ENCODE measurements at places on chromosomes 3 and 15.

DNA sequence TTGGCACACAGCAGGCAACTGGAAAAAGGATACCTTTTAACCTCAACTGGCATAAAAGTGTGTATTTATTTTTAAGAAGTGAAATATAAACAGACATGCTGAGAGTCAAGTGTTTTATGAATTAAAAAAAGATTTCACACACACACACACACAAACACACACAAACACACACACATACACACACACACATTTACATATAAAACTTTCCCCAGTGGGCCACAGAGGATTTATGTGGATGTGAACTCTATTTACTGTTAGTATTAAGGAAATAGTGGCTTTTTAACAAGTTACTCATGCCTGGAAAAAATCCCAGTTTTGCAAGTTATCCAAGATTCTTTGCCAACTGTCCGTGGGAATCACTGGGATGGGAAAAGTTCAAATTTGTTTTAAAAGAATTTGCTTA lies 725.9 kb upstream of the NR2F2 start:
- no peak overlapping the region for H3K4me3 ChIP-seq
- H3K36me3 ChIP-seq = no peaks in the 10 kb centered on the region
- no peaks in the 10 kb centered on the region for H3K4me1 ChIP-seq
- no peak overlapping the region for H3K27ac ChIP-seq

DNA sequence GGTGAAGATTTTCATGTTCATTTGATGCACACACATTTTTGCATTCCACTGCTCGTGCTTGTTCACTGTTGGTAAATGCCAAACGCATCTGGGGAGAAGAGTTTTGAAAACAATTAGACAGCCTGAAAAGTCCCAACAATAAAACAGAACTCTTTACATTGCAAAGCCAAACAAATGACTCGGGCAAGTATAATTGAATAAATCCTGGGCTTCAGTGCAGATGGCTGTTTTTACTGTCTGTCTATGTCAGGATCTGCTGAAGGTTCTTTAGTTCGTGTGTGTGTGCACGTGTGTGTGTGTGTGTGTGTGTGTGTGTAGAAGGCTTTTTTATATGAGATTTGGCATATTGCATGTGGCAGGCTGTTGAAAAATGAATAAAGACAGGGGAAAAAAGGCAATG lies 277.5 kb upstream of the CDIN1 start:
- no peak for DNase-seq
- no peaks in the 10 kb centered on the region for H3K27me3 ChIP-seq
- no peak overlapping the region for H3K4me3 ChIP-seq
- no peaks in the 10 kb centered on the region for H3K36me3 ChIP-seq
- H3K27ac ChIP-seq = no peak overlapping the region
- H3K4me1 ChIP-seq = no peaks in the 10 kb centered on the region

DNA sequence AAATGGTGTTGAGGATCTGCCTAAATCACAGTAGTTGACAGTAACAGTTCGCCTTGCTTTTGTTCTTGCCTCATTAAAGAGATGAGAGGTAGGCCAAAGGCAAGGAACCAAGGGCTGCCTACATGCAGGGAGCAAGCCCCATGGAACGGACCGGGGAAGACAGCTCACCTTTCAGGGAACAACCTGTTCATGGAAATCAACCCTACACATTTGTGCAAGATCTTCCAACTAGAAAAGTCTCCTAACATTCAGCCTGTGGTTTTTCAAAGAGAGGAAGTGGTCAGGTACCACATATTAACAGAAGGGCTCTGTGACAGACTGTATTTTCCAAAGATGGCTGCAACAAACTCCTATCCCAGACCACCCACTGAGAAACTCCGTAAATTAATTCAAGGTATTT lies 1031.8 kb upstream of the NR2F2 start:
- H3K4me1 ChIP-seq = no peaks in the 10 kb centered on the region
- H3K27me3 ChIP-seq = peaks cover 19% of the 10 kb centered on the region
- DNase-seq = no peak
- H3K4me3 ChIP-seq = no peak overlapping the region

- no peak overlapping the region for H3K27ac ChIP-seq
- no peak for DNase-seq
- peaks cover 8% of the 10 kb centered on the region for H3K27me3 ChIP-seq
- no peaks in the 10 kb centered on the region for H3K36me3 ChIP-seq
- no peaks in the 10 kb centered on the region for H3K4me1 ChIP-seq
Observed at GRCh38 chr3:98972720-98973119, 71.2 kb upstream of the DCBLD2 start.

GRCh38 chr3:6273878-6274277 lies 587.0 kb upstream of the GRM7 start:
- H3K27ac ChIP-seq = no peak overlapping the region
- no peaks in the 10 kb centered on the region for H3K36me3 ChIP-seq
- H3K4me1 ChIP-seq = no peaks in the 10 kb centered on the region
- H3K27me3 ChIP-seq = no peaks in the 10 kb centered on the region
- no peak for DNase-seq

GRCh38 chr3:187900993-187901755 lies 155.9 kb upstream of the BCL6 start:
- H3K4me3 ChIP-seq = no peak overlapping the region
- peaks cover 17% of the 10 kb centered on the region for H3K27me3 ChIP-seq
- DNase-seq = no peak
- H3K27ac ChIP-seq = no peak overlapping the region
- H3K36me3 ChIP-seq = no peaks in the 10 kb centered on the region

DNA sequence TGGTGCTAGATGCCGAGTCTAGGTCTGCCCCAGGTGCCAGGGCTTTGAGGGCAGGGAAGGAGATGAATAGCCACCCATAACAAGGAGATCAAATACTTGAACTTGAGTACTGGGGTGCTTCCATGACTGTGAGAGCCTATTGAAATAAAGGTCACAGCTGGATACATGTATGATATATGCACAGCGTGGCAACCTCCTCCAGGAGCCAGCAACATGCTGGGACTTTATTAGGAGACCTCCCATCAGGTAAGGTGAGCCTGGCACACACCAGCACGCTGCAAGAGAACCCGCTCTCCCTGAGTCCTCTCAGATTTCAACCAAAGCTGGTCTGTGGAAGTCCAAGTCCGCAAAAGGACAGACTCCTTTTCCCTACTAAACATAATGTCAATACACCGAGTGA lies 10.5 kb upstream of the HES1 start:
- peaks cover 42% of the 10 kb centered on the region for H3K4me1 ChIP-seq
- H3K27ac ChIP-seq = no peak overlapping the region
- no peak overlapping the region for H3K4me3 ChIP-seq
- no peaks in the 10 kb centered on the region for H3K36me3 ChIP-seq

- H3K4me1 ChIP-seq = peaks cover 47% of the 10 kb centered on the region
- H3K27me3 ChIP-seq = no peaks in the 10 kb centered on the region
- no peak for DNase-seq
- H3K27ac ChIP-seq = no peak overlapping the region
- H3K36me3 ChIP-seq = peaks cover 19% of the 10 kb centered on the region
Observed at GRCh38 chr3:52218454-52218853, 7.0 kb downstream of the TLR9 start.

- no peaks in the 10 kb centered on the region for H3K27me3 ChIP-seq
- DNase-seq = no peak
- H3K27ac ChIP-seq = no peak overlapping the region
Observed at GRCh38 chr3:153897025-153897723, 224.0 kb upstream of the ARHGEF26 start.

GRCh38 chr3:168116279-168116678 lies 20.6 kb upstream of the GOLIM4 start:
- no peak overlapping the region for H3K27ac ChIP-seq
- no peak overlapping the region for H3K4me3 ChIP-seq
- no peaks in the 10 kb centered on the region for H3K27me3 ChIP-seq
- H3K4me1 ChIP-seq = no peaks in the 10 kb centered on the region
- no peak for DNase-seq

GRCh38 chr3:120420928-120421551 lies 29.8 kb downstream of the FSTL1 start:
- peaks cover 20% of the 10 kb centered on the region for H3K4me1 ChIP-seq
- DNase-seq = no peak
- no peak overlapping the region for H3K4me3 ChIP-seq
- peaks cover 22% of the 10 kb centered on the region for H3K27me3 ChIP-seq
- no peak overlapping the region for H3K27ac ChIP-seq

GRCh38 chr3:99536555-99537314 lies 101.7 kb upstream of the COL8A1 start:
- no peak overlapping the region for H3K27ac ChIP-seq
- no peaks in the 10 kb centered on the region for H3K36me3 ChIP-seq
- DNase-seq = no peak
- H3K4me1 ChIP-seq = no peaks in the 10 kb centered on the region
